ENCODE measurements at places on chromosomes 4 and X.

DNA sequence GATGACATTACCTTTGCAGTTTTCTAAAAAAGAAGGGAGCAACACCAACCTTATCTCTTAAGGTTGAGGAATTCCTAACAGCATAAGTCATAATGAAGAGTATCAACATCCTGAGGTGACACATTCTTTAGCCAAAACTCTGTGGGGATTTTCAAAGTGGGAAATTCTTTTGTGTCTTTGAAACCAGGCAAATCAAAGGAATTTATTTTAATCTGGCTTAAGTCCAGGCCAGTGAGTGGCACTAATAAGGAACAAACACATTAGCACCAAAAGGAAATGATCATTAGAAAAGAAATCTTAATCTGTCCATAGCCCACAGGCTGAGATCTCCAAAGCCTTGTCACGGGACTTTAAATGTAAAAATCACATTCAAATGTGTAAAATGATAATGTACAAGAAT lies 110.1 kb downstream of the LARP7 start:
- no peak for DNase-seq

- no peak for DNase-seq
Observed at GRCh38 chr4:124435274-124435950, 277.1 kb downstream of the ANKRD50 start.

GRCh38 chr4:122012735-122013134 lies 60.9 kb upstream of the TRPC3 start:
- DNase-seq = no peak

DNA sequence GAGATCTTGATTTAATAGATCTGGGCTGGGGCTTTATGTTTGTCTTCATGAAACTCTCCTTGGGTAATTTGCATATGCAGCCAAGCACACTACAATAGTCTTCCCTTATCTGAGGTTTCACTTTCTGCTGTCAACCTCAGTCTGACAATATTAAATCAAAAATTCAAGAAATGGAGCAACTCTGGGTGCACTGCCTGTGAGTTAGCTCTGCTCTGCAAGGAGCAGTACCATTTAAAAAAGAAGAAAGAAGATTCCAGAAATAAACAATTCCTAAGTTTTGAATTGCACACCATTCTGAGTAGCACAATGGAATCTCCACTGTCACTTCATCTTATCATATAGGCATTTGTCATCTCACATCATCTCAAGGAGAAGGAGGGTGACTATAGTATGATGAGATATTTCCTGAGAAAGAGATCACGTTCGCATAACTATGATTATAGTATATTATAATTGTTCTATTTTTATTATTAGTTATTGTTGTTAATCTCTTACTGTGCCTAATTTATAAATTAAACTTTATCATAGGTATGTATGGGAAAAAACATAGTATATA lies 9.4 kb downstream of the FNIP2 start:
- DNase-seq = no peak

DNA sequence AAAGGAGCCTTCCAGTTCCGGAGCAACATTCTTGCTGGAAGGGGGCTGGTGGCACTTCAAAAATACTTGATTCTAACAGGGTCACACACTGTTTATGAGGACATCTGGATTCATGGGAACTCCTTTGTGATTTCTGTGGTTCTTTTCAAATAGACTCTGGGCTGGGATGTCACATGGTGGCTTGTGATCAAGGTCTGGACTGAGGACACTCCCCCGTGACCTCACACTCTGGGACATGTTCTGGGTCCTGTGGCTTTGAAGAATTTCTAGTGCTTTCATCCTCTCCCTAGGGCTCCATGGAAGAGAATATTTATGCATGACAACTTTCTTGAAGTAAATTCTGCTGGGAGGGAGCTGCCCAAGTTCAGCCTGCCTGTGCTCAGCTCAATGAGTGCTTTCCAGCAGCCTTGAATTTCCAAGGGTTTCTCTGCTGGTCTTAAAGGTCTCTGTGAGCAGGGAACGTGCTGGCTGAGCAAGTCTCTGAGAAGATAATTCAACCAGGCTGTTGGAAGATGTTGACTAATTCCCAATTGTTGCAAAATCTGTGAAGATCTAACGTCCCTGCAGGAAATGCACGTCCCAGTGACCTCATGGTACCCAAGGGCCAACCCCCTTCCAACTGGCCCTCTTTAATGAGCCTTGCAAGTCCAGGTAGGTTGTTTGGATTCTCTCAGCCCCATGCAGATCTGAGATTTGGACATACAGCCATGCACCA lies 36.3 kb downstream of the GPR143 start:
- DNase-seq = no peak

DNA sequence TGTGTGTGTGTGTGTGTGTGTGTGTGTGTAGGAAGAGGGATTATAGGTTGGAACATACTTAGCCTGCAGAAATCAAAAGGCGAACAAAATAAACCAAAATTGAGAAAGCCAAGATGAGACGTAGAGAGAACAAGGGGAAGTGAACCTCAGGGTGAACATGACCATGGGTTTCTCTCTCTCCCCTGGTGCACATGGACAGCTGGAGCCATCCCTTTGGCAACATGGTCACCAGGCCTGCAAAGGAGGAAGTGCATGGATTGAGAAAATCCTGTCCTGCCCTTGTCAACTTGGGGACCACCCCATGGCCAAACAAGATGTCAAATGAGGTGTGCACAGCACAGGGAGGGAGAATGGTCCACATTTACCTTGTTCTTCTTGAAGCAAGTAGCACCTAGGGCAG lies 23.1 kb downstream of the LGI2 start:
- DNase-seq = no peak

DNA sequence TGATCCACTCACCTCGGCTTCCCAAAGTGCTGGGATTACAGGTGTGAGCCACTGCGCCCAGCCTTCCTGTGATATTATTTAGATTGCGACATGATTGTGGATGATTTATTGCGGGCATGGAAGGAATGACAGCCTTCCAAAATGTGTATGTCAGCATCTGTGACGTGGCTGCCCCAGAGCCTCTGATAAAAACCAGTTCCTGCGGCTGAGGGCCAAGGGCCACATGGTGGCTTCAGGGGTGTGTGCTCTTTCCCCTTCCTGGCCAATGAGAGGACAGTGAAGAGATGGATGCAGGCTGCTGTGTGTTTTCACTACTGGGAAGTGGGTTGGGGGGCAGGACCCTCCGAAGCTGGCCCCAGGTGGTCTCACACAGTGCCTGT lies 57.4 kb upstream of the HGFAC start:
- DNase-seq = no peak

GRCh38 chr4:155615081-155615887 lies 51.4 kb upstream of the GUCY1A1 start:
- no peak for DNase-seq

GRCh38 chrX:85836868-85837267 lies 210.5 kb downstream of the CHM start:
- no peak for DNase-seq

DNA sequence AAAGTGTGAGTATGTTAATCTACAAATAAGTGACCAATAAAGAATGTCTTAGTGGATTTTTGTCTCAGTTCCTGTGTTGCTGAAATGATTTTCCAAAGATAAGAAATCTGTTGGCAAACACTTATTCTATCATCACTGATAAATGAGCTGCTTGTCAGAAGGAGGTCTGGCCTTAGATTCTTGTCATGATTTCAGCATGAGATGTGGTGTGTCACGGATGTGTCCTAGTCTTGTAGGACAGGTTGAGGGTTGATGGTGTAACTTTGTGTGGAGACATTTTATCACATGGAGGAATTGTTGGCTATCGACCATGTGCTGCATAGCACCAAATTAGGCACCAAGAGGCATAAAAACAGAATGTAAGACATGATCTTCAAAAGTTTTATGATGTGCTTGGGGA lies 31.8 kb upstream of the LIMCH1 start:
- DNase-seq = no peak

GRCh38 chr4:37599092-37599790 lies 86.9 kb downstream of the RELL1 start:
- DNase-seq = no peak

- no peak for DNase-seq
Observed at GRCh38 chrX:264634-265455, 16.3 kb upstream of the PLCXD1 start.

DNA sequence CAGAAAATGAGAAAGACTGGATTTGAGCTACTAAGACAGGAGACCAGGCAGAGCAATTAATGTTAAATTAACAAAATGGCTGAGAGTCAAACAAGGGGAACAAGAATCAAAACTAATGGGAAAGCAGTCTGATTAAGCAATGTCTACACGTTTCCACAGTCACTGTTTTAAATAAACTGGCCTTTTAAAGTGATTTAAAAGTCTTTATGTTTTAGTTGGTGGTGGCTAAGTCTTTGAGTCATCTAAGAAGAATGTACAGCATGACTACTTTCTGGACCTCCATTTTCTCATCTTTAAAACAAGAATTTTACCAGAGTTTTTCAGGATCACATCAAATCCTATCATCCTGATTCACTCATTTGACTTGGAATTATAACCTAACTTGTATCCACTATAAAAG lies 233.8 kb downstream of the ENOX2 start:
- no peak for DNase-seq
